Chondrocyte (in vitro differentiated cells): ENCODE measurements at places on chromosomes 5 and 9.

GRCh38 chr5:137822158-137822764 is 45.4 kb upstream of the MYOT start:
- DNase-seq: no peak

DNA sequence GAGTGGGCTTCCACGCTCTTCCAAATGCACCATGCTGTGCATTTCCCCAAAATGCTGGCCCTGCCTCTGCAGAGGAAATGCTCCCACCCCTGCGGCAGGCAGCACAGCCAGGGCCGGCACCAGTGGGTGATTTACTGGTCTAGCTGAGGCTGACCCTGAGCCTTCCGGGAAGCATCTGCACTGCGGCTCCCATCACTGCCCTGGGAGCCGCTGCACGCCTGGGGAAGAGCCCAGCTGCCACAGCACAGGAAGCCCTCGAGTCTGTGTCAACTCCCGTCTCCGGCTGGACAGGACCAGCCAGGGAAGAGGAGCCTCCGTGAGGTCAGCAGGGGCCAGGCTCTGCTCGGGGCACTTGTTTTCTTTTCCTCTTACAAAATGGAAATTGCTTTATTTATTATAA is 25.1 kb upstream of the EEIG1 start:
- DNase-seq: no peak

DNA sequence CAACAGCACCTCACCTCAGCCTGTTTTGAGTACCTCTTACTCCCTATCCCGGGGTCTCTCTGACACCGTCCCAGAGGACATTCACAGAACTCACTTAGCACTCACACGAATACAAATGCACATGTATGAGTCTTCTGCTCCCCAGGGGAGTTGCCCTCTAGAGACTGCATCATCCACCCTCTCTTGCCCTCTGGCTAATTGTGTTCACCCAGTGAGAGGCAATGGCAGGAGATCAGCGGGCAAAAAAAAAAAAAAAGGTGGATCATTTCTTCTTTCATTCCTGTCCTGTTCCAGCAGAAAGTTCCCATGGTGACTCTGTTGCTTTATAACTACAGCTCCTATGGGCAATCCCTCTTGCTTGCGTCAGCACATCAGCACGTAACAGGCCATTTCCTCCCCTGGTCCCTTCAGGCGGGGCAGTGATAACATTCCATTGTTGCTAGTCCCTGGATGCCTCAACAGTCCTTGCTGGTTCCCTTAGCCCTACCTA is 23.5 kb upstream of the SNX2 start:
- no peak for DNase-seq

DNA sequence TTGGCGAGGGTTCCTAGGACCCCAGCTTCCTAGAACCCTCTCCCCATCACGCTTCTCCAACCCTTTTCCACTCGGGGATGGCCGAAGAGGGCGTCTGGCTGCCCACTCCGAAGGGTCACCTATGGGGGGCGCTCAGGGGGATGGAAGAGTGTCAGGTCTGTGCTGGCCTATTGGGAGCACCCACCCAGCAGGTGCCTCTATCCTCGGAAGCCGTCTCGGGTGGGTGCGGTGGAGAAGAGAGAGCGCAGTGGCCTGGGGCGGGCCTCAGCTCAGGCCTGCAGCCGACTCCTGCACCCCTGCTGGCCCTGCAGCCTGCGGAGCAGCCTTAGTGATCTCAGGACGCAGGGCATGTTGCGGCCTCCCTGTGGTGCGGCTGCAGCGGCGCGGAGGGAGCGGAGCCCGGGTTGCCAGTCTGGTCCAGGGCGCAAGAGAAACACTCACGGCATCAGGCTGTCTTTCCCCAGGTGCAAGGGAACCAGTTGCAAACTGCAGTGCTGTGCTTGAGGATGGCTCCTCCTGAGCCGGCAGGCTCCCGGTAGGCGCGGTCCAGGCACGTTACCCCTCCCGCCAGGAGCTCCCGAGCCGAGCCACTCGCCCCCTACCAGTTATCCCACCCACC is 1.5 kb upstream of the IRX2 start:
- DNase-seq: no peak

DNA sequence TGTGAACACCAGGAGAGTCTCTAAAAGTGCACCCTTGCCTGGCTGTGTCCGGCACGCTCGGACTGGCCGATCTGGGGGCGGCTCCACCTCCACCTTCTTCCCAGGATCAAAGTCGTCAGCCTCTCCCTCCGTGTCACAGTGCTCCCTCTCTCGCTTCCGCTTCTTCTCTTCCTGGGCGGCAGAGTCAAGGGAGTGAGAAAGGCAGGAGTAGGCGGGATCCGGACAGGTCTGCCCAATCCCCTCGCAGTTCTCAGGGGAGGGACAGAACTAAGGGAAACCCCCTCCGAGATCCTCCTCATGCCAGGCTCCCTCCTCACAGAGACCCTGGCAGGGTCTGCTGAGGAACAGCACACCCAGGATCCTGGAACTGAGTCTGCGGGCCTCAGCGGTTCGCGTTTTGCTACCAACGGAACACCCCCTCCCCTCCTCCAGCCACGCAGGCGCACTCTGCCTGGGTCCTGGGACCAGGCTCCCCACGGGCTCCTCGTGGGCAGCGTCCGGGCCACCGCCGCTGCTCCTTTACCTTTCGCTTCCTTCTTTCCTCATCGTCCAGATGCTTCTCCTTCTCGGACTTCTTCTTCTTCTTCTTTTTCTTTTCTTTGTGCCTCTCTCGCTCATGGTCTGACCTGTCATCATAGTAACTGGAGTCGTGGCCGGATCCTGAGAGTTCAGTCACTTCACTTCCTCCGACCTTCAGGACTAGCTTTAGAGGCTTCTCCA is 1.3 kb downstream of the BRD9 start:
- DNase-seq: peak; percentile 68
